ENCODE measurements at places on chromosomes 5 and 9.

- no peak for DNase-seq
Observed at GRCh38 chr5:38948501-38948900, 102.7 kb downstream of the OSMR start.

- DNase-seq = no peak
Observed at GRCh38 chr5:22053195-22053594, 799.9 kb downstream of the CDH12 start.

DNA sequence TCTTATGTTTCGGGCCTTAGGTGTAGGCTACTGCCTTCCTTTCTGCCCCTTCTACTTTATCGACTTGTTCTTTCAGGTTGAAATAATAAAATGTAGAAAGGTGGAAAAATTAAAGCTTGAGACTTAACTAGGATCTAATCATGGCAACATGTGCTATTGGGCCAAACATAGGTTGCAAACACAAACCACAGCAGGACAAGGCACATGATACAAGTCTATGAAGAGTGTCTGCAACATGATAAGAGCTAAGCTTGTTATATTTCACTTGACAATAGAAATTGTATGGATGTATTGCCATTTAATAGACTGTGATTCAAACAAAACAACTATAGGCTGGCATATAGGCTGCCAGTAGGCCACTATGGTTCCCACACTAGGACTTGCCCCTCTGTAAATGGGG lies 1.7 kb upstream of the ERAP2 start:
- DNase-seq = no peak

GRCh38 chr5:40405230-40405629 lies 274.5 kb upstream of the PTGER4 start:
- no peak for DNase-seq

- no peak for DNase-seq
Observed at GRCh38 chr9:29625292-29625731, 2052.0 kb upstream of the C9orf72 start.

- no peak for DNase-seq
Observed at GRCh38 chr5:98103807-98104206, 669.7 kb upstream of the RGMB start.

GRCh38 chr5:156949424-156949823 lies 13.6 kb downstream of the TIMD4 start:
- DNase-seq = no peak

- no peak for DNase-seq
Observed at GRCh38 chr5:96194593-96194992, 232.9 kb upstream of the ELL2 start.

GRCh38 chr9:72930828-72931227 lies 22.0 kb downstream of the ALDH1A1 start:
- DNase-seq = no peak

DNA sequence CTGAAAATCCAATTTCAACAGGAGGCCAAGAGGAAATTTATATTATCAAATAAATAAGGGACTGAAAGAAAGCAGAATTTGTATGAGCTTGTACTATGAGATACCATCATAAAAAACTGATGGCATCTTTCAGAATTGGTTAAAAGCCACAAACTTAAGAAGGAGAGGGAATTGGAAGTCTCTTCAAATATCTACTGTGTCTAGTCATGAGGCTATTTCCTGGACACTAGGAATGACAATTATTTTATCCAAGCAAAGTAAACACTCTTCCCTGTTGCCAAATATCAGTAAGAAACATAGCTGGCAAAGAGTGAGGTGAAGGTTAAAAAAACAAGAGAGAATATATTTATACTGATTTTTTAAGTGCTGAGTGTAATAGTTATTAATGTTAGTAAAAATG lies 101.5 kb upstream of the ARRDC3 start:
- no peak for DNase-seq

DNA sequence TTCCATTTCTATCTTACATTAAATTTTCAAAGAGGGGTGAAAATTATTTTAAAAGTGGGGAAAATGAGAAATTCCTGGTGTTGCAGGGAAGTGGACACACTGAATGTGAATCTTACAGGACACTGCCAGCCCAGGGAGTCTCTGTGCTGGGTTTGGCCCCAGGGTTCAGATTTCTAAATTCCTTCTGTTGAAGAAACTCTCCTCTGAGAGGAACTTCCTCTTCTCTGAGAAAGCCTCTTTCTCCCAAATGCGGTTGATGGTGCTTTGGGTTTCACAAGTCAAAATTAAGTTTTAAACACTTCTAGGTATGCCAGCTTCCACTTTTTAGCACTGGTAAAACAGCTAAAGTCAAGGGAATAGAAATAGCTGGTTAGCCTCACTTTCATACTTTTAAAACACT lies 317.9 kb upstream of the ITGA1 start:
- DNase-seq = no peak

DNA sequence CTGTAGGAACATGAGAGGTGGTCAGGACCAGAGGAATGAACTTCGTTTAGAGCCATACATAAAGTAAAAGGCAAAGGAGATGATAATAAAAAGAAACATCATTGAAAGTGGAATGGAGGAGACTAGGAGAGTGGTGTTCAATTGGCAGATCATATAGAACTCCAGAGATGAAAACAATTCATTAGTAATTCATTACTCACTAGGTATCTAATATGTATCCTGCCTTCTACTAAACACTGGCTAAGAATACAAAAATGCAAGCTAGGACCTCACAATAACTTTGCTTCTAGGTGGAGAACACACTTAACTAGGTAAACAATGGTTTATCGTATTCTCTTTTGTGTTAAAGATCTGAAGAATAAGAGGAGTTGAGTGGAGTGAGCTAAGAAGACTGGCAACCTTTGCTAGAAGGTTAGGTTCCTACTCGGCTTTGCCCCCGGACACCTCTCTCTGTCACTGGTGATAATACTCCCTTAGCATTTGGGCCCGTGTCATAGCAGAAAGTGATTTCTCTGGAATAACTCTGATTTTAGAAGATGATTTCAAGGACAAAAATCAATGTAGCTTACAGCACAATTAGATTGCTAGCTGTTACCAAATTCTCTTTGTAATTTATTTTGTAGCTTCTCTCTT lies 88.6 kb upstream of the IFNE start:
- DNase-seq = no peak

- no peak for DNase-seq
Observed at GRCh38 chr9:111348821-111349271, 18.8 kb upstream of the OR2K2 start.

DNA sequence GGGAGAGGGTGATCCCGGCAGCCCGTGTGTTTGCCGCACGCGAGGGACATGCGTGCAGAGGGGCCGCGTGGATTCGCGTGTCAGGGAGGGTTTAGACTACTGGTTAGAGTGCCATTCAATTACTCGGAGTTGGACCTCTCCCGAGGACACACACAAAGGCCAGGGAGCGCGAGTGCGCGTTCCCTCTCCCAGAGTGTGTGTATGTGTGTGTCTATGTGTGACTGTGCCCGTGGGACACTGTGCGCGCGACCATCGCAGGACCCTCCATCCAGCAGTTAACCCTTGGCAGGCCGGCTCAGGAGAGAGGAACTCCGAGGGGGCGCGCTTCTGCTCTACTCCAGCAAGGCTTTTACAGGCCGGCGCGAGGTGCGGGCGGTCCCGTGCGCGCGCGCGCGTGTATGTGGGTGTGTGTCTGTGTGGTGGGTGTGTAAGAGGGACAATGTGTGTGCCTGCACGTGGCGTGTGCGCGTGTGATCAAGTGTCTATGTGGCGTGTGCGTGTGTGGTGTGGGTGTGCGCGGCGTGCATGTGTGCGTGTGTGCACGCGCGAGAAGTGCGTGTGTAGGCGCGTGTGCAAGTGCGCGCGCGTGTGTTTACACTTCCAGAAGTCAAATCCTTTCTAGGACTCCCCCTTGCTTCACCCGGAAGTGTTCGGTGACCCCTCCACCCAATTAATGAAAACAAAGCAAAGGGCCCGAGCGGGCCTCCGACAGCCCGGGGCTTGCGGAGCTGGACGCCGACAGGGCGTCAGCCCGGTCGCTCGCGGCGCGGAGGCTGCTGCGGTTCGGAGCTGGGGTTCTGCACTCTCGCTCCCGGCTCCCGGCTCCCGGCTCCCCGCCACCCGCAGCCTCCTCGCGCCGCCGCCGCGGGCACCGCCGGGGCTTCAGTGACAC lies 75.3 kb upstream of the TBCA start:
- no peak for DNase-seq

- DNase-seq = no peak
Observed at GRCh38 chr5:158534203-158534602, 565.5 kb downstream of the EBF1 start.

- DNase-seq = no peak
Observed at GRCh38 chr9:108197899-108198298, 657.9 kb downstream of the ACTL7B start.

GRCh38 chr9:91042541-91042940 lies 240.9 kb downstream of the SYK start:
- no peak for DNase-seq

DNA sequence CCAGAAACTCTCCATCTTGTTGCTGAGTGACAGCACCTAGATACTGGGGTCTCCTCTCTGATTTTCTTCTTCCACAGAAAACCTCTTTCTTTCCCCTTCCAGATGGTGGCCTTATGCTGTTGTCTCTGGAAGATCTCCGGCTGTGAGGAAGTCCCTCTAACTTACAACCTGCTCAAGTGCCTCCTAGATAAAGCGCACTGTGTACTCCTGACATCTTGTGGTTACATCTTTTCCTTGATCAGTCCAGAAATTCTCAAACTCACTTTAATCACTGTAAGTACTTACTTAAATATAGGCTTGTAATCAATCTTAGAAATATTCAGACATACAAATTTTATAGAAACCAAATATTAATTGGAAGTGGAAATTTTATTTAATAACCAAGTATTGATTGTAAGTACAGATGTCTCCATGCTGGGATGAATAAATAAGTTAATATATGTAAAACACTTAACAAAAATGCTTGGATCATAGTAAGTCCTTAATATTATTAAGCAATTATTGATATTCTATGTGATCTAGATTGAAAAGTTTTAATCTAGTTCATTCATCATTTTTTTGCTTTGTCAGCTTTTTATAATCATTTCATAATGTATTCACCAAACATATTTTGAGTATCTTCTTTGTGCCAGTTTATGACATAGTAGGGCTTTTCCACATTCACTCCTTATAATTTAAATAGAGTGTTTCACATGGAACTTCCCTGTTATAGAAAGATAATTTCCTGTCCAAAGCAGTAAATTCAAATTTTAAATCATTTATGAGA lies 1381.4 kb upstream of the CDH6 start:
- no peak for DNase-seq

DNA sequence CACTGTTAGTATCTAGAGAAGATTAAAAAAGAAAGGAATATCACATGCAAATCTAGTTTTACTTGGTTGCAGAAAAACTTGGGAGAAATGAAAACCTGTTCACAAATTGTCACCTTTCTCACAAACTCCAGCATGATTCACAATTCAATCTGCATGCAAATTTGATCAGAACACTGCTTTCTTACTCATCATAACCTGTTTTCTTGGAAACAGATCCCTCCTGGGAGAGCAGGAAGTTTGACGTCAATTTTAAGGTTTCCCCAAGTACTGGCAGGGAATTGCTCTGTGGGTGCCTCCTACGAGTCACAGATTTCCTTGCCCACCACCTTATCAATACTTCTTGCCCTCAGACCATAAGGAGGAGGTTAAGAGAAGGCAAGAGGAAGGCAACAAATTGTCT lies 30.2 kb upstream of the HTR4 start:
- DNase-seq = no peak

- no peak for DNase-seq
Observed at GRCh38 chr9:6150483-6150882, 65.1 kb upstream of the IL33 start.

DNA sequence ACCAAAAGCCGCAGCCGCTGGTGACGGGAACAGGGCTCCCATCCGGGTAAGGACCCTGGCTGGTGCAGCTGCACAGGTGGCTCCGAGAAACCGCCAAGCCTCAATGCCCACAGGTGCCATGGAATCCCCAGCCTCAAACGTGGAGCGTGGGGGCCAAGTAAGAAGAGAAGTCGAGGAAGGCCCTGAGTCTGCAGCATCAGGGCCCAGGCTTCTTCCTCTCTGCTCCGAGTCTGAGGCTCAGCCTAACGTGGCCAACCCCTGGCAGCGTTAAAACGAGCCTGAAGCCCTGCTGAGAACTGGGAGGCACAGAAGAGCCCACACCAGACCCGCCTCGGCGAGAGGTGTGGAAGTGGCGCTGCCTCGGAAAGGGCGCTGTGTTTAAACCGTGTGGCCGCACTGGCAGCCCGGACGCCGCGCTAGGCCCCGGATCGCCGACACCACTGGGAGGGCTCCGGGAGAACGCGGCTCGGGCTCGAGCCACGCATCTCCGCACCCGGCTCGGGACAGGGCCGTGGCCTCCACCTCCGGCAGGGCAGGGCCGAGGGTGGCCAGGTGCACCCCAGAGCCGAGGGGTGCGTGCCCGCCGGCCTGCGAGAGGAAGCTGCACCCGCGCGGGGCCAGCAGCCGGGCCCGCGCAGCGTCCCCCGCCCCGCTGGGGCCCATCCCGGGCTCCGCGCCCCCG lies 730 bp downstream of the ZMYND19 start:
- no peak for DNase-seq

DNA sequence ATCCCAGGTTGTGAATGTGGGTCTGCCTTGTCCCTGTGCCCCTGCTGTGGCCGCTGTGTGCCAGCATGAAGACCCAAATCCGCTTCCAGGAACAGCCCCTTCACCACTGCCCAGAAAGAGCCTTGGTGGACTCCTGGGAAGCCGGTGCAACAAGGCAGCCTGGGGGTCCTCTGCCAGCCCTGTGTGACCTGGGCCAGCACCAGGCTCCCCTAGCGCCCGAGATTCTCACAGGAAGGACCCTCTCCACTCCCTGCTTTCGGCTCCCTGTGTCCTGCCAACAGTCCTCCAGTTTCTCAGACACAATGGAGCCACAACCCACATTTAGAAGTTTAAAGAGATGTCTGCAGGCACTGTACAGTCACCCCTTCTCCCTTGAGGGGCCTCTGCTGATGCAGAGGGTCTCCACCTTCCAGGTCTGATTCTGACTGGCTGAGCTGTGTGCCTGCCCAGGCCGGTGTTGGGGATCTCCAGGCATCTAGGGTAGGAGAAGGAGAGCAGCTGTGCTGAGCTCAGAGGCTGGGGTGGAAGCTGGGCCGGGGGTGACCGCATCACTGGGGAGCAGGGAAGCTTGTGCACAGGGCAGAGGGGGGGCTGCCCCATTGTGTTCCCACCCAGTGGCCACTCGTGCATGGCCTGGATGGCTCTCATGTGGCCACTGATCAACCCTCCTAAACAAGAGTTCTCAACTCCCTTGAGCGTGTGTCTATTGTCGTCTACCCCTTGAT lies 174.0 kb downstream of the IRX2 start:
- DNase-seq = no peak

DNA sequence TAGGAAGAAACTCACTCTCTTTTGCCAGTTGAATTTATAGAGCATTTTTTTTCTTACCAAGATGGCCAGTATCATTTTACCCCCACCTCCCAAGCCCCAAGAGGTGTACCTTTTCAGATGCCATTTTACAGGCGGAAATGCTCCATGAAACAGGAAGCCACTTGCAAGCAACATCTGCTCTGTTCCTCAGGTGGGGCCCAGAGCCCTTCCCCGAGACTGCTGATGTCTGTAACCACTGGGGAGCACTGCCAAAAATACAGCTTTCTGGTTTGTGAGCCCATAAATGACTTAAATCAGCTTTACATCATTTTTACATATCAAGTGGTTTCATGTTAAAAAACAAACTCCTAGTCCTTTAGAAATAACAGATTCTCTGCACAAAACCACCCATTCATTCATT lies 42.9 kb upstream of the GARNL3 start:
- DNase-seq = no peak

- no peak for DNase-seq
Observed at GRCh38 chr5:32259033-32259432, 53.7 kb downstream of the MTMR12 start.

All from stimulated activated CD8-positive, alpha-beta memory T cell treated with anti-CD3 and anti-CD28 coated beads, Interleukin-4, amount 100 ng/mL, for 4 hours (primary cell).